ENCODE measurements at places on chromosomes 7 and 10.

GRCh38 chr7:23396222-23397015 is 73.9 kb downstream of the IGF2BP3 start:
- DNase-seq: peak; percentile 46

GRCh38 chr10:30386801-30387588 is 37.9 kb upstream of the MTPAP start:
- no peak for DNase-seq

- no peak for DNase-seq
Measured at GRCh38 chr10:60985951-60986350, 42.0 kb upstream of the RHOBTB1 start.

DNA sequence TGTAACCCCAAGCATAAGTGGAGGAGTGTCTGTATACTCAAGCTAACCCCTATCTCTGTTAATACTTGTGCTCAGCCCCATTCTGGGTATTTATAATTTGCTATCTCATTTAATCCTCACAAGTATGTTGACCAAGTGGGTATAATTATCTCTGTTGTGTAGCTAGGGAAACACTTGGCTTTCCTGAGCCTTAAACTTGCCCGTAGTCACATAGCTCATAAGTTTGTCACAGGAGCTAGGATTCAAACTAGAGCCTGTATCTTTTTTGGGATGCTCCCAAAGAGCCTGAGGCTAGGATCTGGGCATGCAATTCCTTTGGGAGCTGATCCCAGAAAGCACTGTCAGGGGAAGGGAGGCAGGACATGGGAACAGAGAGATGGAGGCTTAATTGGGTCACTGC is 377.4 kb downstream of the GALNT17 start:
- DNase-seq: no peak

DNA sequence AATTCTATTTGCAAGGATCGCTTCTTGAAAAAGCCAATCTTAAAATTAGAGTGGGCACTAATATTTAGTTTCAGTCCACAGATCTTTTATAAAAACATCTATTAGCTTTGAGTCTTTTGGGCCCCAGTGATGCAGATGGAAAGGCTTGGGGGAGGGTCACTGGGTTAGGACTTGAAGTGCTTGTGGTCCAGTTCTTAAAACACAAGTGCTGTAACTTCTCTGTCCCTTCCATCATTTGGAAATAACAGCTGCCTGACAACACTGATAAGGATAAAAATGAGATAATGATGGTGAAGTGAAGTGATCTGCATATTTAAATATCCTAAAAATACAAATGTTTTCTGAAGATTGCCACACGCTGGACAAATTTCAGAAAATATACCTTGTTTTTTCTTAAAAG is 37.1 kb upstream of the ZRANB1 start:
- no peak for DNase-seq

- no peak for DNase-seq
Measured at GRCh38 chr7:80623503-80624252, 14.8 kb upstream of the CD36 start.

DNA sequence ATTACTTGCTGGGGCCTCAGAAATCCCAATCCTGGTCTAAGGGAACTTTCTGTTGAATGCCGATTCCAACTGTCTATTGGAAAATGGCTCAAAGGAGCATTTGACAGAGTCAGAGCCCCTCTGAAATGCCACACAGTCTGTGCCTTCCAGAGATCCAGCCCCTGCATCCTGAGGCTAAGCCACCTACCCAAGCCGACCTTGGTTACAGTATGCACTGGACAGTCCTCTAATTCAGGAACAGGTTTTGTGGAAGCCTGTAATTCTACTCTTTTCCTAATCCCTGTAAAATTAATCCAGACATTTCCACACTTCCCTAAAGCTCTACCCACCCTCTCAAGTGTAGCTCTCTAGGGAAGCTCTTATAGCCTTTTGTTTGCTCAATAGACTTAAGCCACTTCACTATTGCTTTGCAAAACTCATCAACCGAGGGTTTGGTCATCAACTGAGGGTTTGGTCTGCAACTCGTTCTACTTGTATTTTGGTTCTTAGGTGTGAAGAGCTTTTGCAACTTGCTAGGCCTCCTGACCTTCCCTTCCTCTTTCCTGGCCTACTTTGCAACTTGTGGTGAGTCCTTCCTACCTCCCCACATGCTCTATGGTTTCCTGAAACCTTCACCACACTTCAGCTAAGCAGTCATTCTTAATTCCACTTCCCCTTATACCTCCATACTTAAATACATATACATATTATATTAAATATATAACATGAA is 364.8 kb downstream of the SFMBT2 start:
- DNase-seq: no peak

- no peak for DNase-seq
Measured at GRCh38 chr10:76572021-76572420, 1065.6 kb downstream of the KCNMA1 start.

DNA sequence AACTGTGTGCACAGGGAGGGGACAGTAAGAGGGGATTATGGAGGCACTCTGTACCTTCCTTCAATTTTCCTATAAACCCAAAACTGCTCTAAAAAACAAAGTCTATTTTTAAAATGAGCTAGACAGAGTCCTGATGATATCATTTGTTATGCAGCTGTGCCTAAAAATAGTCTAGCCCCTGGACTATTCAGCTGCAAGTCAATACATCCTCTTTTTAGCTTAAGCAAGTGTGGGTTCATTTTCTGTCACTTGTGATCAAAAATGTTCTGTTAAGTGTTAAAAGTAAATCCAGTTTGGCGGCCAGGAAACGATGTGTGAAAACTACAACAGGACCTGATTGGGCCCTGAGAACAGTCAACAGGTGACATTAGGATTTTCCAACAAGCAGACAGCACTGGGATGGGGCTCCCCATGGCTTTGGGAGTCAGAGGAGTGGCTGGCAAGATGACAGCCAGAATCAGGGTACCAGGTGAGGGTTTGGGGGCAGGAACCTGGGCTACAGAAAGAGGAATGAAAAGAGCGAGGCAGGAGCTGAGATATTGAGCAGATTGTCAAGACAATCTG is 33.9 kb downstream of the FAM107B start:
- no peak for DNase-seq

DNA sequence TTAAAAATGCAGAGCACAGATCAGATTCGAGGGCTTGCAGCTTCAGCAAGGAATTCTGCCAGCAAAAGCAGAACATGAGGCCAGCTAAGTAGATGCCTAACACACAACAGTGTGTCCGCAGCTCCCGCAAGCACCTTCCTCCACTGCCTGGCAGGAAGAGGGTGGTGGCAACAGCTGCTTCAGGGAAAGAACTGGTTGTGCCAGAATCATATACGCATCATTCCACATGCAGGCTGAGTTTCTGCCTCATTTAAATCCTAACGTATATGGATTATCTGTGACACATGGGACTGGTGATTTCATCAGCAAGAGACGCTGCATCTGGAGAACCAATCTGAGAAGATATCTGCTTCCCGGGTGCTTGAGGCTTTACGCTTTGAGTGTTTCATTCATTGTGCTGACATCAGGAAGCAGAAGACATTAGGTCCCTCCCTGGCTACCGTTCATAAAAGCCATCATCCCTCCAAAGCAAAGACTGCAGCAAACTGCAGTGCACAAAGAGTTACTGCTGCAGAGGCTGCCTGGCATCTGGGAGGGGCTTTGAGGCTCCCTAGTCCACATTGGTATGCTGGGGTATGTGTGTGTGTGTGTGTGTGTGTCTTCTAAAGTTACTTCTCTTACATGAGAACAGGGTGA is 78.8 kb downstream of the FAM13C start:
- no peak for DNase-seq

DNA sequence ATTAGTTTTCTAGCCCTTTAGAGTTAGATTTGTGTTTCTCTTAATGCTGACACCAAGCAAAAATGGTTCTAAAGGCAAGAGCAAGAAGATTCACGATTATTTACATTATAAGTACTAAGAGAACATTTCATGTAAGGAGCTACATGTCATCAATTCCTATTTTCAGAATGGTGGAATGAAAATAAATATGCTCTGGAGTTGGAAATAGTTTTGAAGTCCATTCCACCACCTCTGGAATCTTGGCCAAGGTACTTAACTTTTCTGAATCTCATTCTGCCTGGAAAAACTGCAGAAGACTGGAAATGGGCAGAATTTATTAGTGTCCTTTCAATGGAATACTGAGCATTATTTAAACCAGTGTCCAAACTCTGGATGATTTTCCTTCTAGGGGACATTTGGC is 125.1 kb upstream of the RAB11FIP2 start:
- DNase-seq: no peak

DNA sequence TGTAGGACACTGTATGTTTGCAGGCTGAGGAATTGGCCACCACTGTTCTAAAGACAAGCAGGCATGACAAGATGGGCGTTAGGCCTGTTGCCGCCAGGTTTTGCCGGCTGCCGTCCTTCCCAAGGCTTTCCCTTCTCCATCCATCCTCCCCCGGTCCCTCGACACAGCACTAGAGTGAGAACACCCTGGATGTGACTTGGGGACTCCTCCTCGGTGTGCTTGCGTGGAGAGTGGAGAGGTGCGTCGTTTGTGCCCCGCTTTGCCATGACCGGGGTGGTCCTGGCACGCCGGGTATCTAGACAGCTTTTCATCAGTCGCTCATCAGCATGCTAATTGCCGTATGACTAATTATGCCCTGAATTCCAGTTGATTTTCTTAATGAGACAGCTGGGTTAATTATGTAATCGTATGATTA is 206.6 kb upstream of the SH2B2 start:
- DNase-seq: no peak

DNA sequence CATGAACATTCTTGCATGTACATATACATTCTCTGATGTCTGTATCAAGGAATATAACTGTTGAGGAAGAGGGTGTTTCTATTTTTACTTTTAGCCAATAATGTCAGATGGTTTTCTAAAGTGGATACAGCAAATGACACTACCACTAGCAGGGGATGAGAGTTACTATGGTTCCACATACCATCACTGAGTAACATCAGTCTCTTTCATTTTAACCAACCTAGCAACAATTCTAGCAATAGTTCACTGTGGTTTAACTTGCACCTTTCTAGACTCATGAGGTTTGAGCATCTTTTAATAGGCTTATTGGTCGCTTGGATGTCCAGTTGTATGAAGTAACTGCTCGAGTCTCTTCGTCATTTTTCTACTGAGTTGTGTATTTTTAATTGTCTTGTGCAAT is 68.5 kb upstream of the ZNF746 start:
- DNase-seq: no peak

- no peak for DNase-seq
Measured at GRCh38 chr7:557558-557881, 37.9 kb upstream of the PDGFA start.

- DNase-seq: peak; percentile 52
Measured at GRCh38 chr7:55247428-55247827, 117.7 kb upstream of the LANCL2 start.

- DNase-seq: peak; percentile 33
Measured at GRCh38 chr7:30842542-30843451, 68.9 kb upstream of the AQP1 start.

DNA sequence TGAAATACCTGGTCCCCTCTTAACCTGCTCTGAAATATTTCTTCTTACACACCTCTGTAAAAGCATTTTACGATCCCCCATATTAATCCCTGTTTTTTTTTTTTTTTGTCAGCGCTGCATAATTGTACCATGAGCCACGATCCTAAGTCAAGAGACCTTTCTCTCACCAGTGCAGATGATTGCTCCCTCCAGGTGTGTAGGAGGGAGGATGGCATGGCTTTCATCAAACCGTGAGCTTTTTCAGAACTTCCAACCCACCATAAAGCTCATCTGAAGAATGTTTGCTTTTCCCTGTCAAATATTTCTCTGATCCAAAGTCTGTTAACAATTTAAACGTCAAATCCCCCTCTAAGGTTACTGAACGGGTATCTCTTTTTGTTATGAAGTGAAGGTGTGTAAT is 28.2 kb upstream of the SEPHS1 start:
- DNase-seq: no peak

DNA sequence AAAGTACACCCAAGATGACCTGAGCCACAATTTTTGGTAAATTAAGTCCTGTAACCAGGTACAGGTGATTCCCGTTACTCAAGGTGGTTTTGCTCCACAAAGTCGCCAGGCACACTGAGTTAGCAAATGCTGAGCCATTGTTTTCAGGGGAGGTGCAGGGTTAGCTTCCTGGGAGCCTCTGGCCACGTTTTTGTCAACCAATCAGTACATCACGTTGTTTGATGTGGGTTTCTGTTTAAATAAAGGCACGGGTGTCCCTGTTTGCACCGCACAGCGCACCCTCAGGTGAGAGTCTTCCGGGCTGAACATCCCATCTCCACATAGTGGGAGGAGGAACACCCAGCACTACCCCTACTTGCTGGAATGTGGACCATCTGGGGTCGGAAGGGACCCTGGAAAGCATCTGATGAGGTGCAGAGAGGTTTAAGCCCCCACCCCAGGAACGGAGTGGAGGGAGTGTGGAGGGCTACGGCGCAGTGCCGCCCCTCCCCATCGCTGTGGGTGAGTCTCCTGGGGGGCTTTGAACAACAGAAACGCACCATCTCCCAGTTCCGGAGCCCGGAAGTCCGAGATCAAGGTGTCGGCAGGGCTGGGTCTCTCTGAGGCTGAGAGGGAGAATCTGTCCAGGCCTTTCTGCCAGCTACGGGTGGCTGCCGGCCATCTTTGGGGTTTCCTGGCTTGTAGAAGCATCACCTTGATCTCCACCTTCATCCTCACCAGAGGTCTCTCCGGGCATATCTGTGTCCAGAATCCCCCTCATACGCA is 42.5 kb downstream of the PRKAG2 start:
- DNase-seq: no peak

DNA sequence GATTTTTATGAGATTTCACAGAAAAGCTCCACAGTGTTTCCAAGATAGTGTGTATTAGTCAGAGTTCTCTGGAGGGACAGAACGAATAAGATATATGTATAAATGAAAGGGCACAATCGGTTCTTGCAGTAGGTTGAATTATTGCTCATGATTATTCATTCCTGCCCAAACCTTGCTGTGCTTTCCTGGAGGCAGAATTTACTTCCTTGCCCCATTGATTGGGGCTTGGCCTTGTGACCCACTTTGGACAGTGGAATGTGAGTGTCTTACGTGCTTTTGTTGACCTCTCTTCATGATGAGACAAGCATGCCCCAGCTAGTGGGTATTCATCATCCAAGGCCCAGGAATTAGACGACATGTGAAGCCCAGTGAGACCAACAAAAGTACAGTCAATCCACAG is 53.0 kb upstream of the ABCB5 start:
- DNase-seq: no peak

DNA sequence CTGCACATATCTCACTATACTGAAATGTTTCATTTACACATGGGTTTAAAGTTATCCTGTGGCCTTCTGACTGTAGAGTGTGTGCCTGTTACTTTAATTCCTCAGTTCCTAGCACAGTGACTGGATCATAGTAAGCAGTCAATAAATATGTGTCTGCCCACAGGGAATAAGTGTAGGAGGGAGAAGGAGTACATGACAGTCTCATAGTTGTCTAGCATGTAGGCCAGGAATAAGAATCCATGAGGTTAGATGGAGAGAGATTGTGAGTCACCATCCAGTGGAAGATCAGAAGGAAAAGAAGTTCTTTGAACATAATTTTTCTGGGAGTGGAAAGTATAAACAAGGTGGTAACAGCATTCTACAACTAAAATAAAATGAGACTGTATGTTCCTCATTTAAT is 36.6 kb upstream of the SEMA3A start:
- DNase-seq: peak; percentile 67

DNA sequence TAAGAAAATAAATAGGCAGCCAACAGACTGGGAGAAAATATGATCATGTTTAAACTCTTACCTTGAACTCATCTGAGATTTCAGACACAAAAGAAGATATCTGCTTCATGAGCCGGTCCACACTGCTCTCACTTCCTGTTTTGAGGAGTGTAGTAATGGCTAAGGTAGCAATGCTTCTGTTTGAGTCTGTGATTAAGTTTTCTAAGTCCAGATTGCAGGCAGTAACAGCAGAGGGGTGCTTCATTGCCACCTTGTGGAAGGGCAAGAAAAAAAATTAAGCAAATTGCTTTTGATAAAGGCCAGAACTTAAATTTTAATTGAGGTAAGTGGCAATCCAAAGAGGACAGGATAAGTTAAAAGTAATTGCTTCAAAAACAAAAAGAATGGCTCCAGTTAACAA is 69.1 kb downstream of the MEST start:
- DNase-seq: peak; percentile 57
